Sigmoid colon (tissue), 7 donors: ENCODE measurements at places on chromosomes 1 and 21. TPM values are rescaled to one million over a fixed set of nuclear protein-coding genes. Genes with fewer than 3 reads are reported as not detected.

Gene MIXL1
- not detected for total RNA-seq

Gene IFNLR1
- total RNA-seq = not detected

Gene PGBD5
- 1.1 TPM for total RNA-seq

Gene DYNLT5
- 0.83 TPM for total RNA-seq

DNA sequence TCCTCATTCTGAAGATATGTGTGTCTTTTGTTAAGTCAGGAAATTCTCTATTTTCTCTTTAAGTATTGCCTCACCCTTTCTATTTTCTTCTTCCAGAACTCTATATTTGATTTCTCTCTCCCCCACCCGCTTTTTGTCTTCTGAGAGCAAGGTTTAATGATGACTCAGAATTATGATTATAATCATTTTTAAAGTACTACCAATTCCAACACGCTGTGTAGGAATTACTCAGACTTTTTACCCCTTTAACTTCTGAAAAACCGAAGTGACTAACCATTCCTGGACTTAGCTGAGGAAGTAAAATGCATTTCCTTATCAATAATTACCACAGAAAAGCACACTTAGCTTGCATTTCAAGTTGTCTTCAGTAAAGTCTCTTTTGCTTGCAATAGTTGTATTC lies 20.8 kb upstream of the SCYL3 start:
- no peak for DNase-seq

- DNase-seq = no peak
These were observed 55.2 kb upstream of the KAZN start for GRCh38 chr1:14543191-14543840.

GRCh38 chr1:241640867-241641622 lies 876 bp upstream of the CHML start:
- no peak for DNase-seq

GRCh38 chr1:31013187-31013864 lies 52.2 kb downstream of the PUM1 start:
- DNase-seq = no peak

GRCh38 chr21:36549470-36549869 lies 69.5 kb upstream of the CLDN14 start:
- DNase-seq = no peak

- DNase-seq = no peak
These were observed 12.5 kb upstream of the MATN1 start for GRCh38 chr1:30735668-30736498.

DNA sequence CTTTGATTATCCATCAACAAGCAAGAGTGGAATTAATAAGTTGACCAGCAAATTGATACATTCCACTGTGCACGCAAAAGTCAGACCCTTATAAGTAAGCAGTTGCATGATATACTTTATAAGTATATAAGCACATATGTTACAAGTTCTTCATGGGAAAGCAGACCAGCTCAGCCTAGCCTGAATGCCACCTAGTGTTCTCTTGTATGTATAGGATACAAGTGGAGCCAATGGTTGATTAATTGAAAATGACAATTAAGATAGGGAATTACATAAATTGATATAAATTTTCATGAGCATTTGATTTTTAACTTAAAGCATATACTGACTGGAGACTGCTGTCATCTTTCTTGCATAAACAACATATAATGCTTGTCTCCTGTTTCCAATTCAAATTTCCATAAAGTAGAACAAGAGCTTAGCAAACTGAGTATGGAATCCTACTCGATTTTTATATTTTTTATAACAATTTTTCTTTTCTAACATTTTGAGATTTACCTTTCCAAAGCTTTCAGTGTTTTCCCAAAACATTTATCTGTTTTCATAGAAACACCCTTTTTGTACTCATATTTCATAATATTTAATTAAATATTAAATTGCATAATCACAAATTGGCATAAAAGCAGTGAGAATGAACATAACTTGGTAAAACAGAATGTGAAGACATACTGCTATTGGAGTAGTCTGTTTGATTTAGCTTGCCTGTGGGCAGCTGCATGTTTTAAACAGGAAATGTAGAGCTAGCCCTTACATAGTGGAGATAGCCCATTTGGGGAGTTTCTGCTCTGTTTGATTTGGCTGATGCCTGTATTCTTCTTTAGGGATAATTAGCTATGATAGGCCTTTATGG lies 62.8 kb downstream of the MAGI3 start:
- DNase-seq = no peak

DNA sequence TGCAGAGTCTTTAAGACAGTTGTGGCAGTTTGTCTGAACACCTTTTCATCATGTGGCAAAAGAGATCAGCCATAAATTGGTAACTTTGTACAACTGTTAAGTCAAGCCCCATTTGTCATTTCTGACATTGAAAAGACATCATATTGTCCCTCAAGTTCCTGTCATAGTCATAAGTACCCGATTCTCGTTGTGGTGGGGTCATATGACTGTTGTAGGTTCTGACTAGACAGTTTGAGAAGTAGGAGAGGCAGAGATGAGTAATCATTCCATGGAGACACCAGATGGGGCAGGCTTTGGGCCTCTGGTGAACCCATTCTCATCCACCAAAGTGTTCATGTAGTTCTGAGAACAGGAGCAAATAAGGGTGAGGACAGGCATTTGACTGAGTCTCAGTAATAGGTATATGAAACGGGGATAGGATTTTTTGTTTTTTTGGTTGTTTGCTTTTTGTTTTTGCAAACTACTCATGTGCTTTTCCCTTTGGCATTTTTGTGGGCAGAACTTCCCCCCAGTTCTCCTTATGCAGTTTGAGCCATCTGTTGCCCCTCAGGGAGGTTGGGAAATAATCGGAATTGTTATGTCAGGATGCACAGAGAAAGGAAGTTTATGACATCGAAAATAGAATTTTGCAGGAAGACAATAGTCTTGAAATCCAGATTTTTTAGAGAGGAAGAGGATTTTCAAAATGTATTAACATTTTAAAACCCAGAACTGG lies 86.9 kb upstream of the KCNE2 start:
- DNase-seq = no peak

DNA sequence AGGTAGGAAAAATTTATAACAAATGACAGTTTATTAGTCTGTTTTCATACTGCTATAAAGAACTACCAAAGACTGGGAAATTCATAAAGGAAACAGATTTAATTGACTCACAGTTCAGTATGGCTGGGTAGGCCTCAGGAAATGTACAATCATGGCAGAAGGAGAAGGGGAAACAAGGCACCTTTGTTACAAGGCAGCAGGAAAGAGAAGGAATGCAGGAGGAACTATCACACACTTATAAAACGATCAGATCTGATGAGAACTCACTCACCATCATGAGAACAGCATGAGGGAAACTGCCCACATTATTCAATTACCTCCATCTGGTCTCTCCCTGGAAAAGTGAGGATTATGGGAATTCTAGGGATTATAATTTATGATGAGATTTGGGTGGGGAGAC lies 61.3 kb downstream of the ASB17 start:
- no peak for DNase-seq

- no peak for DNase-seq
These were observed 14.7 kb downstream of the CACHD1 start for GRCh38 chr1:64484651-64485050.

DNA sequence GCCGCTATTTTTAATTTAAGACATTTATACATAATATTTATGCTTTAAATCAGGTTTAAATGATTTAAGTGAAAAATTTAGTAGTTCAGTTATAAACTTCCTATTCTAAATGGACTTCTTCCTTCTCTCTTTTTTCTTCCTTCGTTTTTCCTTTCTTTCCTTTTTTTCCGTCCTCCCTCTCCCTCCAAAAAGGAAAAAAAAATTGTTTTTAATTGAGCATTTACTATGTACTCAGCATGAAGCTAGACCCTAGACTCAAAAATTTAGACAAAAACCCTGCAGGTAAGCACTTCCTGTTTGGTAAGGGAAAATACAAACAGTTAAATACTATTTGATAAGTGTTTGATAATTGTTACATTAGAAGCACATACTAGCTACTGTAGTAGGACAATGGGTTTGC lies 2.6 kb upstream of the TM2D1 start:
- DNase-seq = no peak

GRCh38 chr1:160446945-160447600 lies 46.7 kb downstream of the VANGL2 start:
- DNase-seq = no peak
